ENCODE measurements at places on chromosomes 5 and 9.

- DNase-seq = no peak
These were observed 2.5 kb downstream of the FREM1 start for GRCh38 chr9:14907696-14908095.

DNA sequence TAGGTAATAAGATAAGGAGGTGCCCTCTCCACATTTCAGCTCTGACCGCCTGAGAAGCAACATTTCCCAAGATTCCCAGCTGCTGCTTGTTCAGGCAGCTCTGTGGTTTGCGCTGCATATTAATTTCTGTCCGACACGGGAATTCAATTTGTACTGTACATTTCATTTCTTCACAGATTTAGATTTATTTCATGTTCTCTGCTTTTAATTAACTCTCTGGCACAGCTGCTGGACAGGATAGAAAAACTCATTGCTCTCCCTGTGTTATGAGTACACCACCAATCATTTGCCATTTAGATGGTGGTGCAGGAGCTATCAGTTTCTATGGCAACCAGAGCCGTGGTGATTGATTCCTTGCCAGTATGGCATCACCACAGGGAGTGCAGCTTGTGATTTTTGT, 558.5 kb downstream of the DMRTA1 start:
- DNase-seq = no peak

GRCh38 chr5:126818736-126819135, 41.8 kb downstream of the LMNB1 start:
- no peak for DNase-seq

DNA sequence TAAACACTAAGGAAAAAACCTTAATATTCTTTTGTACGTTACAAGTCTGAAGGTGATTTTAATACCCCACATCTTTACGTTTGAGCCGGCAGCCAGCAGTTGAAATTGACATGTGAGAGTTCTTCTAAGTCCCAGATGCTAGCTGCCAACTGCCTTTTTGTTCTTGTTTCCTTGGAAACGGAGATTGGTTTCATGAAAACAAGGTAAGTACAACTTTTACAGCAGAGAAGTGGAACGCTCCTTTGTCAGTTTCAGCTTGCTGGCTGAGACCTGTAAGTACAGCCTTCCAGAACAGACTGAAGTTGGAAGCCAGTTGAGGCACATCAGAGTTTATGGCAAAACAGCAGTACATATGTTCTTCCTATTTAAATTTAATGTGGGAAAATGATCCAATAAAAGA, 1018.4 kb upstream of the ARRDC3 start:
- no peak for DNase-seq

DNA sequence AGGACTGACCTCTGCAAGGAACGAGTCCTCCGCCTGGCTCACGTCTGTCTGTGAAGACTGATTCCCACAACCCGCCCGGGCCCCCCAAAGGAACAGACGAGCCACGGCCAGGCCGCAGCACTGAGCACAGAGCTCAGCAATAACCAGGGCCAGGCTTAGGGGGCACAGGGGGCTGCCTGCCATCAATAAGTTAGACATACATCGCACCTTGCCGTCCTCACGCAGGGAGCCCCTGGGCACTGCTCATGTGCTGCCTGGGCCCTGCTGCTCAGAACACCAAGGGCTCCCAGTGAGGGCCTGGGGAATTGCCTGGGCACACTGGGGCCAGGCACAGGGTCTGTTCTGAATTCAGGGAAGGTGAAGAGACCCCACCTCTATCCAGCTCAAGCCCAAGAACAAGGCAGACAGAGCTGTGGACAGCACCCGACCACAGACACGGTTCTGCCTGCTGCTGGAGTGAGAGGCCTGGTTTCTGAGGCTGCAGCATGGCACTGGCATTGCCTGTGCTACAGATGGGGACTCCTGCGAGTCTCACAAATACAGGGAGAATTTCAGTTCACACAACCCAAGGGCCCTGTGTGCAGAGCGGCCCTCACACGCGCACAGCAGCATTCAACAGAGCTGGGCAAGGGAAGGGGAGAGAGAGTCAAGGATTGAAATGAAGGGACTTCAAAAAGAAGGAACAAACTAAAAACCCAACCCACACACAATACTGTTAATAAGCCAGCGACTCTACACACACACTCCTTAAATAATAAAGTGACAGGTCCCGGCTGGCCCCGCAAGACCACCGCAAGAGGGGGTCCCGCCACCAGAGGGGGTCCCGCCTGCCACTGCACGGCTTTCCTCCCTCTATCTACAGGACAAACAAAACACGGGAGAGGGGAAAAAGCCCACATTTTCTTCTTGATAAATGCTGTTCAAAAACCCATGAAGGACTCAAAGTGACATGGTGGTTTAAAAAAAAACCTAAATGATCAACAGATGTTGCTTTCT, 32.0 kb downstream of the PRRT1B start:
- no peak for DNase-seq

GRCh38 chr5:144275329-144275728, 104.7 kb downstream of the KCTD16 start:
- DNase-seq = no peak

DNA sequence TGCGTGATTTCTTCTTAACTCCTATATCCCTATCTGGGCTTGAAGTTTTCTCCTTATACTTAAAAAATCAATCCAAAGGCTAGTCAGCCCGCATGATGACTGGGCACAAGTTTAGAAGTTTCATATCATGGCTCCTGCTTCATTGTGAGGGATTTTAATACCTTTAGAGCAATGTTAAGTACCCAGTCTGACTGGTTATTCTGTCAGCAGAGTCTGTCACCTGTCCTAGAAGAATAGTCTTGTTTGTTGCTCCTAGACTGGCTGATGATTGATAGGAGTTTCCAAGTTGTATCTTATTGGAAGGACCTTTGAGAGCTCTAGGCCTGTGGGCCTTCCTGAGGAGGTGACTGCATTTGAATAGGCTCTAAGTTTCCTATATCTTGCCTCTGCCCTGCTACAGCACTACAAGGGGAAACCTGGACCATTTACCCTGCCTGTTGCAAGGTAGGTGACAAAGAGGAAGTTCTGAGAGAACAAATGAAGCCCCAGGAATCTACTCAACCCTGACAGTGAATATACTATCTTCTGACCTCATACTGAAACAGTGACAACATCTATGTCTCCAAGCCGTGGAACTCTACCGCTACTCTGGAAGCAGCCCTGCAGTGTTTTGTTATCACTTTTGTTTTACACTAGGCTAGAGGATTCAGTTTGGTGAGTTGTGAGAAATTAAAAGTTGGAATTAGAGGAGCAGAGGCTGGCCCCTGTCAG, 66.5 kb downstream of the F2RL2 start:
- DNase-seq = no peak

- DNase-seq = no peak
These were observed 54.7 kb downstream of the COL23A1 start for GRCh38 chr5:178535299-178536175.

DNA sequence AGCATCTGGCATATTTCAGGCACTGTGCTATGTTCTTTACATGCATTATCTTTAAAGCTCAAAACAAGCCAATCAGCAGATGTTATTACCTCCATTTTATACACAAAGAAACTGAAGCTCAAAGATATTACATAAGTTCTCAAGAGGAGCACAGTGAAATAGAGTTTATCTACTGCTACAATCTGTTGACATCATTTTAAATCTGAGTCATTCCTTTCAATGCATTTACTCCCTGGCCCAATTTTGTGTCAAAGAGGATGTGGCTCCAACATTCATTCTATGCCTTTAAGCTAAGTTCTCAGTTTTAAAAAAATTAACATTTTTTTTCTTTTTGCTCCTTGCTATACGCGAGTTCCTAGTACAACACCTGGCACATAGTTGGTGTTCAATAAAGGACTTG, 486.3 kb upstream of the ZNF462 start:
- no peak for DNase-seq

DNA sequence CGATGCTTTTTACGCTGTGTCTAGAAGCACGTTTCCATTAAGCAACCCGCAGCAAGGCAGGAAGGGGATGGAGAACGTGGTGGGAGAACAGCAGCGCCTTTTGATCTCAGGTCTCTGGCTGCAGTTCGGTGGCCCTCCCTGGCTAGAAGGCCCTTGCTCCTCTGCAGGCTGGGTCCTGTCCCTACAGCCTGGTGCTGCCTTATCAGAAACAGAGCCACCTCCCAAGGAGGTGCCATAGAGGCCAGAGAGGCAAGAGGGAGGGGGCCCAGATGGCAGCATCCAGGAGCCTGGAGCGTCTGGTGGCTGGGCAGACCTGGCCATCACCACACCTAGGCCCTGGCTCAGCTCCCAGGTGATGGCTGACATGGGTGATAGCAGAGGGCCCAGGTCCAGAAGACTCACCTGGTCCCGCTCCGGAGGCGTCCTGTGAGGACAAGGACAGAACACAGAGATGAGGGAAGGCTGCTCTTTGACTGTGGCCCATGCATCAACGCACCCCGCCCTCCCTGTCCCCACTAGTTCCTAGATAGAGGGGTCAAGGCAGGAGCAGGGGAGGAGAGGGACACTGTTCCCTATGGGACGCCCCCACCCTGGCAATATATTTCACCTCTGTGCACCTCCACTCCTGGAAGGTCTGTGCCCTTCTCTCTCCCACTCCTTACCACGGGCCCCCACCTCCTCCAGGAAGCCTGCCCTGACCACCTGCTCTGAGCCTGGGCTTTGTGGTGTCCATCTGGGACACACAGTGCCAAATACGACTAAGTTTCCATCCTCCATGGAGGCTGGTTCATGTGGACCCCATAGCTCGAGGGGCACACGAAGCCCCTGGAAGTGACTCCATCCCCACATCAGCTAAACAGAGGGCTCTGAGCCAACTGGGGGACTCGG, 41.6 kb upstream of the SARDH start:
- no peak for DNase-seq

DNA sequence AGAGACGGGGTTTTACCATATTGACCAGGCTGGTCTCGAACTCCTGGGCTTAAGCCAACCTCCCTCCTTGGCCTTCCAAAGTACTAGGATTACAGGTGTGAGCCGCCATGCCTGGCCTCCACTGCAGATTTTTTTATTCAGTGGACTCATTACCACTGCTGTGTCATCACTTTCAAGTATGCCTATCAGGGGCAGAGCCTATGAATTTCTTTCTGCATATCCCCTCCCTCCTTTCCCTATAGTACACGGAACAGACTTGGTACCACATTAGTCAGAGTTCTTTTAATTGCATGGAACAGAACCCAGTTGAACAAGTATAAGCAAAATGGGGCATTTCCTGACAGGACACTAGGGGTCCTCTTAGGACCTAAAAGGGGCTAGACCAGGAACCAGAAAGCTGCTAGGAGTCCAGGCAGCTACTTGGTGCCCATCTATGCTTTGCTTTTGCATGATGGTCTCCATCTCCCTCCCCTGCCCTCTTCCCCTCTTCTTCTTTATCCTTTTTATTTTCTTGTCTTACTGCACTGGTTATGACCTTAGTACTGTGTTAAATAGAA, 5.8 kb downstream of the BSPRY start:
- DNase-seq = no peak

GRCh38 chr5:175878544-175879438, 7.4 kb downstream of the CPLX2 start:
- DNase-seq = no peak

GRCh38 chr5:150649108-150650020, 8.9 kb downstream of the SYNPO start:
- DNase-seq = no peak

GRCh38 chr9:1328341-1328740, 278.2 kb downstream of the DMRT2 start:
- DNase-seq = no peak

GRCh38 chr9:18297056-18297841, 176.7 kb upstream of the ADAMTSL1 start:
- no peak for DNase-seq

DNA sequence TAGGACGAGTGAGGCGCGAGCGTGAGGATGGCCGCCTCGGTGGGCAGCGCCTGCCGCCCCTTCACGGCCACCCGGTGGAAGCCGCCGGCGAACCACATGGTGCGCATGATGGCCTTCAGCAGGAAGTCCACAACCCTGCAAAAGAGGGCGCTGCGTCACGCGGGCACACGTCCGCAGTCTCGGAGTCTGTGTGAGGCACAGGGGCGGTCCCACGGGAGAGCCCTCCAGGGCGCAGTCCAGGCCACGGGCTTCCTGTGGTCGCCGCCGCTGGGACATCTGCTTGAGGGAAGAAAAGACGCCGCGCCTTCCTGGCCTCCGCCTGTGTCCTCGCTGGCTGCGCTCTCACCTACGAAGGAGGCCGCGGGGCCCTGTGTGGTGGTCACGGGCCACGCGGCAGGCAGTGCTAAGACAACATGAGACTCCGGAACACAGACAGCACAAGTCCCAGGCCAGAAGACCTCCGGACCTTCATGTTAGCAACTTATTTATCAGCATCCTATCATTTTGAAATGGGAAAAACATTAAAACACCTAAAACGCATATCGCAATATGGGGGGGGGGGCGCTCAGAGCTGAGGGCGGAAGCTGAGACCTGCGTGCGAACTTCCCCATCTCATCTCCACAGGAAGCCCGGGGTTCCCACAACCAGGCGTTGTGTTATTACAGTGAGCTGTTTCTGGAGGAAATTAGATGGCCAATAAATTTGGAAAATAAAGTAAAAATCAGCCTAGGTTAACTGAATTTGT, 28.8 kb downstream of the LPCAT1 start:
- no peak for DNase-seq

- peak; percentile 75 for DNase-seq
These were observed 54.1 kb downstream of the DUSP1 start for GRCh38 chr5:172716796-172717313.

GRCh38 chr5:78547183-78547582, 101.4 kb downstream of the LHFPL2 start:
- DNase-seq = no peak

GRCh38 chr9:36865731-36866635, 168.1 kb downstream of the PAX5 start:
- no peak for DNase-seq

DNA sequence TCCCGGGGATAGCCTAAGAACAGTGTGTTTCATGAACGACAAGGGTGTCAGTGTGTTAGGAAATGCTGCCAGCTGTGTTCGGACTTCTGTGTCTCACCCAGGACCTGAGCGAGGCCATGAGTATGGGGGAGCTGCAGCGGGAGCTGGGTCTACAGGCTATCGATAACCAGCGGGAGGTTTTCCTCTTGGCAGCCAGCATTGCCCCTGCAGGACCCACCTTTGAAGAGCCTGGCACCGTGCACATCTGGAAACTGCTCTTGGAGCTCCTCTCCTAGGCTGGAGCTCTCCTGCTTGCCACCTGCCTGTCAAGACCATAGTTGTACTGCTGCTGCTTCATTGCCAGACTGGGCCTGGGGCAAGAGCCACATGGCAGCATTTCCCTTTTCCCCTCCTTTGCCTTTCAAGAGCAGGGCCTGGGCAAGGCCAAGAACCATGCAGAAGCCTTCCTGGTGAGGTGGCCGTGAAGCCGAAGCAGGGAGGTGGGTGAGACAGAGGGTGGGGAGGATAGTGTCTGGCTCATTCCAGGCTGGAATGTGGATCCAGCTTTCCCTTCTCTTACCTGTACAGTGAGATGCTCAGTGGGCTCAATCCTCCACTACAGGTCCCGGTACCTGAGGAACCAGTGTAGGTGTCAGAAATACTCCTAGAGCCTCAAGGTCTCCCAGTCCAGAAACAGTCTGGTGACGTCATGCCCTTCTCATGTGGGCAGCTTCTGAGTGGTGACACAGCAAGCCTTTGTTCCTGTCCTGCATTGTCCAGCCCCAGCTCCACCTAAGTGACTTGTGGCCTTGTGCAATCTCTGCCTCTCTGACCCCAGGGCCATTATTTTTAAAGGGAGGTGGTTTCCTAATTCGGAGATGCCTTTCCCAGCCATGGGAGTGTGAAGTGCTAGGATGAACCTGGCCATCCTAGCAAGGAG, 6.6 kb downstream of the ARL10 start:
- no peak for DNase-seq

- DNase-seq = no peak
These were observed 117.7 kb downstream of the PAPPA start for GRCh38 chr9:116271340-116271739.

GRCh38 chr5:134005417-134006061, 764 bp upstream of the VDAC1 start:
- no peak for DNase-seq
